ENCODE measurements at places on chromosomes 11 and 22. TPM values are rescaled to one million over a fixed set of nuclear protein-coding genes. Genes with fewer than 3 reads are reported as not detected.

The ART5 gene
- not detected for total RNA-seq

The TRIM48 gene
- total RNA-seq, result not detected

The MUC5AC gene
- not detected for total RNA-seq

The ARHGEF17 gene
- total RNA-seq, result 8.4 TPM

The PRDM10 gene
- total RNA-seq, result 5.3 TPM

The OR51Q1 gene
- total RNA-seq, result not detected

The TRIM49 gene
- not detected for total RNA-seq

The DERL3 gene
- 1.4 TPM for total RNA-seq

The KRTAP5-8 gene
- not detected for total RNA-seq

The SLC7A4 gene
- 0.47 TPM for total RNA-seq

The RTN4R gene
- 18.4 TPM for total RNA-seq

The C1QTNF5 gene
- 0.55 TPM for total RNA-seq

The EXPH5 gene
- total RNA-seq, result 5.4 TPM

The OOSP2 gene
- total RNA-seq, result not detected

The SLC22A12 gene
- total RNA-seq, result not detected

The PATE4 gene
- total RNA-seq, result not detected

The ANO9 gene
- total RNA-seq, result 9.5 TPM

The CBLIF gene
- total RNA-seq, result not detected
